ENCODE measurements at places on chromosomes 11 and 22.

DNA sequence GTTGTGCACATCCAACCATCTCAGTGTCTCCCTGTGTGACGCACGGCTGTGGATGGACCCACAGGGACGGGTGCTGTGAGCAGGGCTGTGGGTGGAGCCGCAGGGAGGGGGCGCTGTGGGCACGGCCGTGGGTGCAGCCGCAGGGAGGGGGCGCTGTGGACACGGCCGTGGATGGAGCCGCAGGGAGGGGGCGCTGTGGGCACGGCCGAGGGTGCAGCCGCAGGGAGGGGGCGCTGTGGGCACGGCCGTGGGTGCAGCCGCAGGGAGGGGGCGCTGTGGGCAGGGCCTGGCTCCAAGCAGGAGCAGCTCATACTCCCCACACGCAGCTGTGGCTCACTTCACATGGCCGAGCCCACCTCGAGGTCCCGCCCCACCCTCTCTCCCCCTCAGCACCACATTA lies 6.0 kb upstream of the MAPK11 start:
- DNase-seq: no peak

DNA sequence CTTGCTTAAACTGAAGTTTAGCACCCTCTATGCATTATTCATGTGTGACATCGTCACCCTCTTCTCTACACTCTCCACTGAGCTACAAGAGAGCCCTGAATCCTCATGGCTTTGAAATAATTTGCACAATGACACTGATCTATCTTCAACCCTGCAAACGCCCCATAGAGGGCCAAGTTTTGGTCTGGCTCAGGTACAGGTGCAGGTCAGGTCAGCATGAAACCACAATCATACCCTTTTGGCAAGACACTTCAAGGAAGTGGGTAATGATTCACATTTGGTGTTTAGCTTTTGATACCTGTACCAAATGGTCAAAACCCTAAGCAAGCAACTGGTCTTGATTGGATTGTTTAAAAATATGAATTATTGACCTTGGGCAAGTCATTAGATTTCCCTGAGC lies 122.2 kb upstream of the CADM1 start:
- DNase-seq: no peak

- DNase-seq: no peak
These were observed 1.3 kb upstream of the LPXN start for GRCh38 chr11:58576887-58577471.

DNA sequence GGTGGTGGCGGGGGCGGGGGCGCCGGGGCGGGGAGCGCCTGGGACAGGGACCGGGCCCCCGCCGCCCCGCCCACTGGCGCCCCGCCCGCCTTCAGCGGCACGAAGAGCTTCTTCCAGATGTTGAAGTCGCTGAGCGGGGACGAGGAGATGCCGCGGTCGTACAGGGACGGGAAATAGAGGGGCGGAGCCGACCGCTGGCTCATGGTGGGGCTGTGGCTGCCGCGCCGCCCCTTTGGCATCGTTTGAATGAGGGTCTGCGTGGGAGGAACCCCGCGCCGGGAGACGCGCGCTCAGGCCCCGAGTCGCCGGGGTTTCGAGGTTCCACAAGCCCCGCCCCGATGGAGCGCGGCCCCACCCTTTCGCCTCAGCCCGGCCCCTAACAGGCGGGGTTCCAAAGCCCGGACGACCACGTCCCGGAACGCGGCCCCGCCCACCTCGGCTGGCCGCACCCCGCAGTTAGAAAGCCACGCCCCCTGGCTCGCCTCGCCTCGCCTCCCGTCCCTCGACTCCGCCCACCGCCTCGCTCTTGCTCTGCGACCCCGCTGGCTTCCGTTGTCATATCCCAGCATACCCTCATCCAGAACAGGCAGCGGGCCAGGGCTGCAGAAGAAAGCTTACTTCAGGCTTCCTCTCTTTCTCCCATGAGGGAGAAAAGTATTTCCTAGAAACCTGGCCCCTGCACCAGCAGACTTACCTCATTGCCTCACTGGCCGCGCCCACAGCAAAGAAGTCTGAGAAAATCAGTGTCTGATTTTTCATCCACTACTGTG lies at the start of gene C11orf91:
Gene C11orf91 (minus strand): TSS at position 325 of the 770 bp plus-strand sequence. CDS start 86 bp downstream, at position 239.
- DNase-seq: peak; percentile 92

DNA sequence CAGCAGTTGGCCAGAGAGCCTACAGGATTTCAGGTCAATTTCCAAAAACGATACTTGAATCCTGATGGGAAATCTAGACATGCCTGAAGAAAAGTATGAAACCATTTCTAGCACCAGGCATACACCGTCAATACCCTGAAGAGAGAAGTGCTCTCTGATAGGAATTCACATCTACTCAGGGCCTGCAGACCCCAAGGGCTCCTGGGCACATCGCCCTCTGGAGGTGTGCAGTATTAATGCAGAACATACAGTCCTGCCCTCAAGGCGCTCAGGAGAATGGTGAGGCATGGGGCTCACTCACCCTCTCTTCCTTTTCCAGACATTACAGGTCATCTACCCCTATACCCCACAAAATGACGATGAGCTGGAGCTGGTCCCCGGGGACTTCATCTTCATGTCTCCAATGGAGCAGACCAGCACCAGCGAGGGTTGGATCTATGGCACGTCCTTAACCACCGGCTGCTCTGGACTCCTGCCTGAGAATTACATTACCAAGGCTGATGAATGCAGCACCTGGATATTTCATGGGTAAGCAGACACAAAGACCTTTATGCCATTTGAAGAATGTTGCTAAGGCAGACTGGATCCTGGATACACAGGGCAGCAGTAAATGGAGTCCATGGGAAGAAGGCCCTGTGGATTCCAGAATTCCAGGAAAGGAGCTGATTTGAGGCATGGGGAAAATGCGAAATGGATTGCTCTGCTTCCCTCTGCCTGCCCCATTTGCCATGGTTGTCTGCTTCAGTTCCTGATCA lies 49.3 kb upstream of the CRTAM start:
- DNase-seq: no peak

DNA sequence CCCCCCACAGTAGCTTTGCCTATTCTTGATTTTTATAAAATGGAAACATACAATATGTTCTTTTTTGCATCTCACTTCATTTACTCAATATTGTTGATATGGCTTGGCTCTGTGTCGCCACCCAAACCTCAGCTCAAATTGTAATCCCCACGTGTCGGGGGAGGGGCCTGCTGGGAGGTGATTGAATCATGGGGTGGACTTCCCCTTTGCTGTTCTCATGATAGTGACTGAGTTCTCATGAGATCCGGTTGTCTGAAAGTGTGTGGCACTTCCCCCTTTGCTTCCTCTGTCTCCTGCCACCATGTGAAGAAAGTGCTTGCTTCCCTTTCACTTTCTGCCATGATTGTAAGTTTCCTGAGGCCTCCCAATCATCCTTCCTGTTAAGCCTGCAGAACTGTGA lies 431.3 kb downstream of the MN1 start:
- no peak for DNase-seq

- DNase-seq: no peak
These were observed 46.4 kb upstream of the HEPHL1 start for GRCh38 chr11:93974759-93975158.

DNA sequence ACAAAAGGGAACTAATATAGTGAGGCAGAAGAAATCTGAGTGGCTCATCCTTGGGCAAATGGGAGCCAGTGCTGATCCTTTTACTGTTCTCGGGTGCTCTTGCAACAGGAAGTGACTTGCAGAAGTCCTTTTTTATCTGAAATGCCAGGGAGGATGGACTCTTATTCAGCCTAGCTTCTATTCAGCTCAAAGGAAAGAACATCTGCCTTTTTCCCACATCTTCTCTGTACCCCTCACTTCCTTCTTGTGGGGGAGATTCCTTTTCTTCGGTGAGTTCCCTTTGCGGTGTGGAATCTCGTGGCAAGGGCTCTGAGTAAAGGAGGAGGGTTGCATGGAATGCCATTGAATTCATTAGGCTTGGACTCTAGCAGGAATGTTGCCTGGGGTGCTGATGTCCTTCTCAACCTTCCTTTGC lies 76.2 kb downstream of the ZBTB16 start:
- no peak for DNase-seq

DNA sequence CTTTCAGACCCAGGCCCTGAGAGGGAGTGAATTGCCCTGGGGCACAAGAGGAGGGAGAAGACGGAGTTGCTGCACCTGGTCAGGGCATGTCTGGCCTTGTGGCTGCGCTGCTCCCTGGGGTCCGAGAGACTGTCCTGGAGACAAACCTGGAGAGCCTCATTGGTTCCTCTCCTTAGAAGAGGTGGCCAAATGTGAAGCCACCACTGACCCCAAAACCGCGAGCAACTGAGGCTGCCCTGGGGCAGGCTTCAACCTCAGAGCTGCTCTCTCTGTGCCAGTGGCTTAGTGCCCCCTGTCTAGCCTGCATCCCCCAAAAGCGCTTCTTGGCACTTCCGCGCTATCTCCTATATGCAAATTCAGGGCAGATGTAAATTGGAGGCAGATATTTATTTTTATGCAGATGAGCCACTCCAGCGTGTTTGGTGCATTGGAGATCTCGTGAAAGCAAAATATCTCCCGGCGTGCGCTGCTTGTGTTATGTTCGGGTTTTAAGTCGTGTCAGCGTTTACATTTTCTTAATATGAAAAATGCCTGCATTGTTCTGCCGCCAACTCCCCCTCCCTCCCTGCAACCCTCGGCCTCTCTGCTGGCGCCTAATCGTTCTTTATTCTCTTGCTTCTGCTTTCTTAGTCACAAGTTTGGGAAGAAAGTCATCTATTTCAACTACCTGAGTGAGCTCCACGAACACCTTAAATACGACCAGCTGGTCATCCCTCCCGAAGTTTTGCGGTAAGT lies 69.5 kb downstream of the ARHGAP8 start:
- no peak for DNase-seq

DNA sequence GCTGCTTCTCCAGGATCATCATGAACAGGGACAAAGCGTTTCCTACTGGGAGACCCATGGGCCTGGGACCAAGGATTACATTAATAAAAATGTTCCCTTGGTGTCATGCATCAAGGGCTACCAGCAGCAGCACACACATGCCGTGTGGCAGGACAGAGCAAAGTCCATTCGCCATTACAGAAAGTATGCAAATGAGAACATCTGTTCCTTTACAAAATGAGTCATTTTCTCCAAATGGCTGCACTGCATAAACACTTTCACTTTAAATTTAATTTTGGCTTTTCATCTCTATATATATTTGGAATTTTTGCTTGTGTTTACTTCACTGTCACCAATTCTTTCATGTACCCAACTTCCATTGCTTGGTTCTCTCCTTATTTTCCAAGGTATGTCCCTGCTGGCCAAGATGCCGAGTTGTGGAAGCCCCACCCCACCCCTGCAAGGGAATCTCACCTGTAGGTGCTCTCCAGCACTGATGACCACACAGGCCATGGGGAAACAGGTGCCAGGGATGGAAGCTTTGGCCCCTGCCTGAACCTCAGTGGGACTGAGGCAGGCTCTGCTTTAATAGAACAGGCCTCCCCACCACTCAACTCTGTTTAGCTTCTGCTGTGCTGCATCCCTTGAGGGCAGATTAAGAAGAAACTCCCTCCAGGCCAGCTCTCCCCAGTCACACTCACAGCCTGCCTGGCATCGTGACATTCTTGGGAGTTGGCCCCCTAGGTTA lies 15.6 kb upstream of the GNAZ start:
- DNase-seq: no peak
